ENCODE measurements at places on chromosomes 6 and 20. TPM values are rescaled to one million over a fixed set of nuclear protein-coding genes. Genes with fewer than 3 reads are reported as not detected.
A peak's percentile ranks its signal among the peaks of the same experiment; 100 is the strongest.

DNA sequence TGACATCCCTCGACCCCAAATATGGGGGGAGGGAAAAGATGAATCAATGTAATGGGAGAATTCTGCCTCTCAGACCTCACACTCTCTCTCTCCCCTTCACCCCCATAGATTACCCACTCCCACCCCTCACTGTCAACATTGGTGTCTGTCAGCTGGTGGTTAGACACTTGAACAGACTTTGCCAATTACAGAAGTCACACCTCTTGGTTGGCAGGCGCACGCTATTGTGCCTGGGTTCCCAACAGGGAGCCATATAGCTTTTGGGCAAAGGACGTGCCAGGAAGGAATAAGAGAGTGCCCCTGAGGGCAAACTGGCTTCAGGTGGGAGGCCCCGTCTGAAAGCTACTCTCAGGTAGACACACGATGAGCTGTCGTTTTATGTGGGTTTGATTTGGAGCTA, 54.1 kb upstream of the FYN start:
- no peak for DNase-seq

DNA sequence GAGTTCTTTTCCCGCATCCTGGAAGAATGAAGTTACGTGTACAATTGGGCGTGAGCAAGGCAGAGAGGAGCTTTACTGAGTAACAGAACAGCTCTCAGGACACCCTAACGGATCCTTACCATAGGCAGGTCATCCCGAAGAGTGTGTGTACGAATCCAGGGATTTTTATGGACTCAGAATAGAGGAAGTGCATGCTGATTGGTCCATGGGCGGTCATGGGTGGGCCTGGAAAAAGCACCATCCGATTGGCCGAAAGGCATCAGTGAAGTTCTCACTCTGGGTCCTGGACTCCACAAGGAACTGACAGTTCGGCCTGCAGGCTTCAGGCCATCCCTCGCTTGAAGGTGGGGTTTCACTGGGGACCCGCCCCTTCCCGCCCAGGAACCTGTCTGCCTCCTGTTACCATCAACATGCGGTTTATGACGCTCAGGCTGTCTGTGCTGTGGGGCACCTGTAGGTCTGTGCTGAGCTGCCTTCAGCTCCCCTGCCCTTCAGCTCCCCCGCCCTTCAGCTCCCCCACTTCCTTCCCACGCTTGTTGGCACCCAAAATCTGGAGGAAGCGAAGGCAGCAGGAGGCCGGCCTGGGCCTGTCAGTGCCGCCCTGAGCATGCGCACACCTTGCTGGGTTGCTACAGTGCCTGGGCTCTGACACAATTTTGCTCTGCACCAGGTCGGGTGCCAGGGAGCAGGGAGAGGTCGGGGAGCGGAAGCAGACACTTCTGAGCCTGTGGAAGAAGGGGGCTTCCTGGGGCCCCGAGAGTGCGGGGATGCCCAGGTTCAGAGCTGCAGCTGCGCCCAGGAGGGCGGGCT, 57.9 kb upstream of the MANEA start:
- no peak for DNase-seq

DNA sequence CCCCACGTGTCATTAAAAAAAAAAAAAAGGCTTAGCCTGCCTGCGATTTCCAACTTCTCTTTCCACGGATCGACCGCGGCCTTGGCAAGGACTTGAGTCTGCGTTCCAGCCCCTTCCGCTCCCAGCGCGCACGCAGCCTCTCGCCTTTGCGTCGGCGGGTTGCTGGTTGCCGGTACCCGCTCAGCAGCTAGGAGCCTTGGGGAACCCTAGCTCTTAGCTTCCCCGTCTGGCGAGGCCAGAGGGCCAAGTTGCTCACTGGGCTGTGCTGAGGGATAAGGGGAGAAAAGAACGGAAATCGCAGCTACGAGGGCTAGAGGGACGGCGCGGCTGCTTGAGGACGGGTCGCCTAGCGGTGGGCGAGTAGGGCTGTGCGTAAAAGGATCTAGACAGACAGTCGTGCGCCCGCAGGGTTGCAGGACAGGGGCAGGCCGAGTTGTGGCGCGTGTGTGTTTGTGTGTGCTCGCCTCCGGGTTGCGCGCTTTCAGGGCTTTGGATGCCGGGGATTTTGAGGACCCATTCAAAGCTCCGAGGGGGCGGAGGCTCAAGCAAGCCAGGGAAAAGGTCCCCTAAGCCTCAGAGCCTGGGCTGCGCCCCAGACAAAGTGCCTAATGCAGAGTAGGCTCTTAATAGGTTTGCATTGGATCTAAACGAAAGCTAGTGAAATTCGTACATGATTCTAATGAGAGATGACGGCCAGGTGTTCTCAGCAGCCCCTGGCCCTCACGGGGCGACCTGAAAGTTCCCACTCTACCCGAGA, 40.5 kb upstream of the OSTM1 start:
- DNase-seq = peak; percentile 89

GRCh38 chr6:80250391-80250997, 144.0 kb downstream of the BCKDHB start:
- no peak for DNase-seq

- no peak for DNase-seq
Measured at GRCh38 chr6:15755526-15755925, 92.7 kb upstream of the DTNBP1 start.

DNA sequence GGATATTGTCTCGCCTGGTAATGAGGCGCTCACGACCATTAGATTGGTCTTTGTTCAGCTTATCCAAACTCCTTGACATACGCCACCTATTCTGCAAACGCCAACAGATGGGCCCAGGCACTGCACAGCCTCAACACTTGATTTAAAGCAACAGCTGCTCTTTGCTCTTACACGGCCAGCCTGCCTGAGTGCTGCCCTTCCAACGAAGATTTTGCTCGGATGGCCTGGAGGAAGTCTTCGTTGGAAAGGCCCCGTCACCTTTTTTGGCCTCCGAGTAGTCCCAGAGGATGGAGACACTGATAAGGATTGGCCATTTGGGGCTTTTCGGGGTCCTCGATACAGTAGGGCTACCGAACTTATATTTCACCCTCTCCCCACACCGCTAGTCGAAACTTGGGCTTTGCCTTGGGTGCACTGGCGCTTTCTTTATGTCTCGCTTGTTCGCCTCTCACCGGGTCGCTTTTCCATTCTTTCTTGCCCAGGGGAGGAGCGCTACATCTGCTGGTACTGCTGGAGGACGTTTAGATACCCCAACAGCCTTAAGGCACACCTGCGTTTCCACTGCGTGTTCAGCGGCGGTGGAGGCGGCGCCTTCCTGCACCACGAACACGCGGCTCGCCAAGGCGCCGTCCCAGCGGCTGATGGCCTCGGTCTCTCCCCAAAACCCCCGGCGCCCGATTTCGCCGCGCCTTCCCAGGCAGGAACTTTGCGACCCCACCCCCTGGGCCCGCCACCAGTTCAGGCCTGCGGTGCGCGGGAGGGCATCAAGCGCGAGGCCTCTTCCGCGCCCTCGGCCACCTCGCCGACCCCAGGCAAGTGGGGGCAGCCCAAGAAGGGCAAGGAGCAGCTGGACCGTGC, 6.1 kb downstream of the PRDM13 start:
- peak; percentile 46 for DNase-seq

DNA sequence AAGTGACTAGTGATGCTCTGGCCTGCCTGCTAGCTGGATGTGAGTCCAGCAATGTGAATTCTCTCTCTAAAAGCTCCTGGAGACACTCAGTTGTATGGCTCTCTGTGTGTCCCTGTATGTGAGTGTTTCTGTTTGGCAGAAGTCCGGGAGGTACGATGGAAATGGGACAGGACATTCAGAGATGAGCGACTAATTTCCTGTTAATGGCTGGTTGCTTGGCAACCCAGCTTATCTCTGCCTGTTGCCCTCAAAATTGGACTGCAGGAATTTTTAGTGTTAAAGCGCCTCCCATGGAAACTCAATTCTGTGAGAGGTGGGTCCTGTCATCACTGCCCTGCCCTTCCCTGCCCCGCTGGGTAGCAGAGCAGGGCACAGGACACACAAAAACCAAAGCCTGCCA, 136.8 kb upstream of the LRFN2 start:
- no peak for DNase-seq

DNA sequence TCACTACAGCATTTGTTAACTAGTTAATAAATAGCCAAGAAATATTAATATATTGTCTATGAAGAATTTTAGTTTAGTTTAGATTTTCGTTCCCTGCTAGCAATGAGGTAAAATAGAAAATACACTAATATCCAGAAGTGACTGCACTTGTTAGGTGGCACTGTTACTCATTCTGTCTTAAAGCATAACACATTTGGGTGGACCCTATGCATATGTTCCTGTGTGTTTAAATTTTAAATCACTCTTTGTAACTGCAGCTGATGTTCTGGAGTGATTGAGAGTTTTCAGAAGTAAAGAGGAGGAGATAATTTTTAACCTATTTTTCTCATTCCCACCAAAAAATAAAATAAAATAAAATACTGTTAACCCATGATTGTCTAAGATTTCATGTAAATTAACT, 73.9 kb upstream of the SOX4 start:
- DNase-seq = no peak

GRCh38 chr6:33984466-33985312, 161.2 kb downstream of the GRM4 start:
- DNase-seq = peak; percentile 40

GRCh38 chr6:25066593-25066992, 130.8 kb upstream of the RIPOR2 start:
- no peak for DNase-seq

- no peak for DNase-seq
Measured at GRCh38 chr20:51562027-51562331, 19.5 kb upstream of the NFATC2 start.

DNA sequence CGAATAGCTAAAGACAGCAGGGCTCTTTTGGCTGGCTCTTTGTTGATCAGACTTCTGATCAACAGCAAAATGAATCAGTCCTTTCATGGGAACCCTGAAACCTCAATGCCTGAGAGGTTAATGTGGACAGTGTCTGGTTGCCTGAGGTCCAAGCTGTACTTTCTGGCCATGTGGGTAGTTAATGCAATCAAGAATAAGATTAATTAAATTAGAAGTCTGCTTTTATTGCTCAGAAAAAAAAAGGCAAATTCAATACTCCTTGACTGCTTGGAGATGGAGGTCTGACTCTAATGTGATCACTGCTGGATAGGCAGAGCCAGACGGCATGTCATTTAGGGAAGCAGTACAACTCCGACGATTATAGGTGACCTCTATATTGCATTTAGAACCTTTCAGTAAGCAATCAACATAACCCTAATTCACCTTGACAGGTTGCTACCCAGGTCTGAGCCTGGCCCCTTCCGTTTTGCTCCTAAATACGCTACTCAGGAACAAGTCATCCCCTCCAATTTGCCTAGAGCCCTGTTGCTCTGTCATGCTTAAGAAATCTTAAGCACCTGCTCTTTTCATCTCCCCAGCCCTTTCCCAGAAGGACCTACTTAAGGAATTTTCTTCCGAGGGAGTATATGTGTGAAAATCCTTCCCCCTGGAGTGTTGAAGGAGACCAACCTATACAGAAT, 370.0 kb upstream of the SPTLC3 start:
- DNase-seq = no peak

Gene GINS1
- 46.6 TPM for total RNA-seq

Gene MCM9
- 10.7 TPM for total RNA-seq

Gene MOCS1
- 22.0 TPM for total RNA-seq

Gene VGLL2
- not detected for total RNA-seq

Gene MLN
- not detected for total RNA-seq

Gene STMND1
- total RNA-seq = not detected

Gene PRSS16
- 5.0 TPM for total RNA-seq

Data from H7 (cell line).